PC-9 (cell line): ENCODE measurements at places on chromosomes 2 and 18. TPM values are rescaled to one million over a fixed set of nuclear protein-coding genes. Genes with fewer than 3 reads are reported as not detected.

- DNase-seq, result no peak
Measured at GRCh38 chr2:236250909-236251579, 13.2 kb downstream of the ASB18 start.

- DNase-seq, result no peak
Measured at GRCh38 chr2:105129722-105130232, 91.9 kb downstream of the MRPS9 start.

DNA sequence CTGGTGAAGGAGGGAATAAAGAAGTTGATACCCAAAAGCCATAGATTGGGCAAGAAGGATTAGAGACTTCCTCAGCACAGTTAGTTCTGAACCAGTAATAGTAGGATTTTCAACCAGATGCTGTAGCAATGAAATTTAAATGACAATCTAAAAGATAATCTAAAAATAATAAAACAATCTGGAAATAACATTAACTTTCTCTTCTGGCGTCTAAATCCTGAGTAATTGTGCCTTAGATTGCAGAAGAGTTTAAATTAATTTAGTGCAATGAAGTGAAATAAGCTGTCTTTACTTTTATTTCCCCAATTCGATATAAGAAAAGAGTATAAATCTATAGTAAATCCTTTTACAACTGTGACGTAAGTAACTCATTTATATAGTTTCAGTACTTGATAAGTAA is 186.8 kb upstream of the DOK6 start:
- DNase-seq, result no peak

Gene SLC20A1
- 99.9 and 106 TPM in 2 replicates for total RNA-seq
